ENCODE measurements at places on chromosomes 12 and 14.

DNA sequence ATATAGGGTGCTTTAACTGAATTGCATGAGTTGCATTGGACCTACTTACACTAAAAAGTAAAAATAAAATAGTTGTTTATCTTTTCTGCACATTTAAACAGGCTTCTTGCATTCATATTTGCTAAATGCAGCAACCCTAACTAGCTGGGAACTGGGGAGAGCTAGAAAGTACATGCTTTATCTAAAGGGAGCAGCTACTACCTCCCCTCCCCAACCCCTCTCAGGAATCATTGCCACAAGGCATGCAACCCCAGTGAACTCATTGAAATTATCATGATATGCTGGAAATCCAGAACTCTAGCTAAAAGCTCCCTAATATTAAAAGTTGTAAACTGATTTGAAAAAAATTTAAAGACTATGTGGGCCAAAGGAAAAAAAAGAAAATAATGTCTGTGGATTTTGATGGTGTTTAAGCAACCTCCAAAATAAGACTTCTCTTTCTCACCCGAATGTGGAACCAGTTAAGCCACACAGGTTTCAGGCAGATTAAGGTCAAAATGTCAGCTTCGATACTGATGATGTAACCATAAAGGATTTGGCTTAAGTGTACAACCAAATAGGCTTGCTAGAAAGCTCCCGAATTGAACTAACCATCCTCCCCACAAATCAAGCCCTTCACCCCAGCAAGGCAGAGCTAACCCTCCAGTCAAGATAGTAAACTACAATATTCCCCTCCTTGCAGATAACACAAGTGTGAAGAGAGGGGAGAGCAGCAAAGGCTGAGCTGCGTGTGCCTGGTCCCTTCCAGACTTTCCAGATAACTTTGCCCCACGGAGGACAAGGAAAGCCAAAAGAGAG is 13.8 kb upstream of the POC1B start:
- DNase-seq, result no peak

GRCh38 chr14:91058042-91058581 is 2.3 kb downstream of the RPS6KA5 start:
- no peak for DNase-seq

DNA sequence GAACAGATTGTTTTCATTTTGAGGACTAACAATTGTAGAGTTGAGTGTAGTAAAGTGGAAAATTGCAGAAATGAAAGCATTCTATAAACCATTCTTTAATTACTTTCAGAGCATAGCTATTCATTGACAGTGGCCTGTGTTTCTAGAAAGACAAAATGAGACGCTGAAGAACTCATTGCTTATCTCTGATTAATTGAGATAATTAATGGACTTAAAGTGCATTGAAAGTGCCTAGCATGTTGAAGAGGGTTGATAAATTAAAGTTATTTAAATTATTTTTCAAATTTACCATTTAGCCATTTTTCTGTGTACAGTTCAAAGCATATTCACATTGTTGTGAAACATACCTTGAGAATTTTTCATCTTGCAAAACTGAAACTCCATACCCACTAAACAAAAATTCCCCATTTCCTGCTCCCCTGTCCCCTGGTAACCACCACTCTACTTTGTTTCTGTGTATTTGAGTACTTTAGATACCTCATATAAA is 57.4 kb downstream of the DAAM1 start:
- no peak for DNase-seq

DNA sequence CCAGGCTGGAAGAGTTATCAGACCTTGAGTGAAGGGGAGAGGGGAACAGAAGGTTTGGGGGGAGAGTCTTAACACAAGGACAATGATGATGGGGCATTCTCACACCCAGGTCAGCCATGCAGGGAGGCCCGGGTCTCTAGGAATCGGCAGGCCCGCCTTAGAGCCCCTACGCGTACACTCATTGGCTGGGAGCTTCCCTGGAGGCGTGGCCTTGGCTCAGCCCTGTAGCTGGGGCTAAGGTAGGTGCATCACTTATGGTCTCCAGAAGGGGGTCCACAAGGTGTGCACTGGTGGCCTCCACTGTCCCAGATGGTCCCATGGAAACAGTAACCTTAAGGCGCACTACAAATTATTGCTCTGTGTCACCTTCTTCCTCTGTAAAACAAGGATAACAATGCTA is 660.1 kb downstream of the MED13L start:
- DNase-seq, result no peak

- DNase-seq, result no peak
These were observed 54.0 kb downstream of the MIPOL1 start for GRCh38 chr14:37251775-37252174.

DNA sequence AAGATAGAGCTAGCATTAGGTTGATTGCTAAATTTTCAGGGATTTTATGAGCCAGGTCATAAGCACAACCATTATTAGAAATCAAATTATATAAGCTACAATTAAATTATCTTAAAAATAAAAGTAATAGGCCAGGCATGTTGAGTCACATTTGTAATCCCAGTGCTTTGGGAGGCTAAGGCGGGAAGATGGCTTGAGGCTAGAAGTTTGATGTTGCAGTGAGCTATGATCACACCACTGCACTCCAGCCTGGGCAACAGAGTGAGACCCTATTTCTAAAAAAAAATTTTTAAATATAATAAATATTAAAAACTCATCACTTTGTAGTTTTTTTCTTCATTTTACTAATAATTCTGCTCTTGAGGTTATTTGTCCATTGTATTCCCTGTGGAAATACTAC is 1.9 kb upstream of the LIMA1 start:
- DNase-seq, result no peak

GRCh38 chr14:73239393-73240241 is 2.3 kb downstream of the PAPLN start:
- DNase-seq, result no peak

DNA sequence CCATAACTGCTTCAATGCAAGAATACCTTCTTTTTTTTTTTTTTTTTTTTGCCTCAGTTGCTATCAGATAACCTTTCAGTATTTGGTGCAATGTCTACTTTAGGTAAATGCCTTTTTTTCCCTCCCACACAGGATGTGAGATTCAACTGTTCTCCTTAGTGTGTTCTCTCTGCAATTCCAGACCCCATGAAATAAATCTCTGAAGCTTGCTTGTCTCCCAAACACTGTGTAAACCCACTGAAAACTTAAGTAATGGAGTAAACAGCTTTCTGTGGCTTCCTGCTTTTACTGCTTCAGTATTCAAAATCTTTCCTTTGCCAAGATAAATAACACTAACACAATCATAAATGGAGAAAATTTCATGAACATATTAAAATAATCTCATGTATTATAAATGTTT is 55.8 kb upstream of the CLEC14A start:
- no peak for DNase-seq

- no peak for DNase-seq
These were observed 36.3 kb downstream of the RPS29 start for GRCh38 chr14:49549881-49550280.

- DNase-seq, result no peak
These were observed 126.9 kb upstream of the KRAS start for GRCh38 chr12:25377469-25378177.

DNA sequence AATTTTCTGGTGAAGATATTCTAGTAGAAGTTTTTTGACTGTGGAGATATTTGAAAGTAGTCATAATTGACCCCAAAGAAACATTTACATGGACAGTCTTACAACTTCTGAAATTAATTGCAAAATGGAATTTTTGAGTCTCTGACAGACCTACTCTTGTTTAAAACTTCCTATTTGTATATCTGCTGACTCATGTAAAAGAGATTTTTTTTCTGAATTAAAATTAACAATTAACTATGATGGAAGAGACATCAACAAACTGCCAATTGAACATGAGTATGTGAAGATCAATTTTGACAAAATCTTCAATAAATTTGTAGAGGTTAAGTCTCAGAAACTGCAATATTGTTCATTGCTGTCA is 108.5 kb upstream of the MAX start:
- no peak for DNase-seq

DNA sequence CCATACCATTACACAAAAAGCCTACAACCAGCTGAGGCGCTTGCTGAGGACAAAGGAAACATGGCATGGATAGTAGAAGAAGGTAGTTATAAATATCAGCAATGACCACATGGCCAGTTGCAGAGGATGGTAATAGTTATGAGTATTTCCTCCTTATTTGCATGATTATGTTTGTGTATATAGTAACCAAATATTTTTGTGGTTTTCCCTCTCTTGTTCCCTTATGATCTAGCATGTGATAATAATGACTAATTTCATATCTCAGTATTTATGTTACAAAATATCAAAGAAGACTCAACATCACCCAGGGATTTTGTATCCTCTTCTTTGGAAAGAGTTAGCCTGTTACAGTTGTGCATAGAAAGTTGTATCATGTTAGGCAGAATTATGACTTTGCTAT is 13.5 kb upstream of the CATSPERB start:
- no peak for DNase-seq

- no peak for DNase-seq
These were observed 7.8 kb downstream of the PPP2R3C start for GRCh38 chr14:35114036-35114435.

- DNase-seq, result no peak
These were observed 123.5 kb upstream of the NOS1 start for GRCh38 chr12:117484901-117485300.

DNA sequence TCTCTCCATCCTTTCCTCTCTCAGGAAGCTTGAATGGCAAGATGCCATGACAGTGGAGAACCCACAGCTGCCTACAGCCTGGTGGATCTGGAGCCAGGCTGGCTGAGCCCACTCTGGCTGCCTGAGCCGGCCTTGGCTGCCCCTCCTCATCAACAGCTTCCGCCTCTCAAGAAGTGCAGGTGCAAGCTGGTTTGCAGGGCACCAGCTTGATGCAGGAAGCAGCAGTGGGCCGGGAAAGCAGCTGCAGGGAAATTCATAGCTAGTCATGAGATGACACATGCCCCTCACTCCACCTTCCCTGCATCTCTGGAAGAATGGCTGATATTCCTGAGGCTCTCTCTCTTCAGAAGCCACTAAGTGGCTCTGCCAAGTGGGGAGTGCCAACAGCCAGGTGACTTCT is 289.1 kb downstream of the RPS29 start:
- DNase-seq, result no peak

DNA sequence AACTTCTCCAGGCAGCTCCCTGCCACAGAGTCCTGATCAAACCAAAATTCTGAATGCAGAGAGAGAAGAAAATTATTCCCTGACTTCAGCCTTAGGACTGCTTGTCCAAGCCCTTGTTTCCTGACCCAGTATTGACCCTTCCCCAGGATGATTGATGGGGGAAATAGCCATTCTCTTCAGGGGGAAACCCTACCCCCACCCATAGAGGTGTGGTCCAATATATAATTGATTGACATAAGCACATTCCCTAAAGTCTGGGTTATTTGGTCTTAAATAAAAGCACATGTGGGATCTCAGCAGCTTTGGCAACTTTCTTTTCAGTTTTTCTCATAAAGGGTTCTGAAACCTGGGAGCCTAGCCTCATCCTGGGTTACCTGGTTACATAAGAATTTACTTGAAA is 201.2 kb upstream of the DDHD1 start:
- DNase-seq, result no peak

- no peak for DNase-seq
These were observed 24.7 kb downstream of the RPL10L start for GRCh38 chr14:46626876-46627275.

DNA sequence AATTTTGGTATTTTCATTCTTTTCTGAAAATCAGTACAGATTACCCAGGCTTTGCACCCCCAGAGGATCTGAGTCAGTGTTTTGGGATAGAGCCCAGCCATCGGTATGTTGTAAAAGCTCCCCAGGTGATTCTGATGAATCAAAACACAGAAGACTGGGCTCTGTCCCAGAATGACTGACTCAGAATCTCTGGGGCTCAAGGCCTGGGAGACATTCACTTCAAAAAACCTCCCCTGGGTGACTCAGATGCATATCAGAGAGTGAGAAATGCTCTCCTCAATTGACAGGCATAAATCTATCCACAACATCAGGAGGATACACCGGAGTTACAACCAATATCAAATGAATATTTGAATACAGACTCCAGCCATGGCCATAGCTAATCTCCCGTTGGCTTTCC is 32.6 kb downstream of the SLC35F4 start:
- no peak for DNase-seq

DNA sequence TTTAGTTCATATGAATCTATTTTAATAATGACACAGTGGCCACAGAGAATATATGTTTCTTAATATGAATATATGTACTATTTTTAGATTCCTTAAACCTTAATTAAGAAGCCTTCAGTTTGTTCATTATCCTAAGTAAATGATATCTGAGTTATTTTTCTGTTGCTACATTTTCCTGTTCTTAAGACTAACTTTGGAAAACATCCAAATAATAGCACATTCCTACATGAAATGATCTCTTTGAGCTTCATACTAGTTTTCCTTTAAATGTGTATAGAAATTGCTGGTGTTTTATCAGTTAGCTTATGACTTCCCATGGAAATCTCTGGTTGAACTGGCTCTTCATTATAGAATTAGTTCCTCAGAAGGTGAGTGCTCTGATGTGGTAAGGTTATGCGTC is 72.1 kb downstream of the POLR3B start:
- DNase-seq, result no peak

GRCh38 chr12:90262251-90262650 is 553.6 kb upstream of the ATP2B1 start:
- no peak for DNase-seq

DNA sequence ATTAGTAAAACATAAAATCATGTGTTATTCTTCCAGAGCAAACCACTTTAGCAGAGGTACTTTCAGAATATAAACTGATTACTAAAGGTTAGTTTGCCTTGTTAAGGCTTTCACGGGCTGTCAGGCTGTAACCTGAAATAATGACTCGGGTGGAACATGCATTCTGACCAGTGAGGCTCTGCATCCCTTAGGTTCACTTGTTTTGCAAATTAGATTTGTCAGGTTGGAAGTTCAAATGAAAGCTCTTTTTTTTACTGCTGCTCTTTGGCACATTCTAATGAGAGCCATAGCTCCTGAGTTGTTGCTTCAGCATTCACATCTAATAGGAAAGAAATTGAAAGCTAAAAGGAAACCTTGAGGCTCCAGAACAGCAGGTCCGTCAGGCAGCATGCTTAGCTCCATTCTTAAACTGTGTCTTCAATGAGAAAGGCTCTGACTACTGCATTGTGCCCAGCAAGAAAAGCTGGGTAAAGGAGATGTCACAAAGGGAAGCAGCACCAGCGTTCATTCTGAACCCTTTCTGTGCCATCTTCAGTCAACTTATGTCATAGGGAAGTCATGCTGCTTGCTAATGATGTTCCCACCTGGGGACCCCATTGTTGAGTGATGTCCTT is 445.5 kb upstream of the FBXO33 start:
- DNase-seq, result no peak

- no peak for DNase-seq
These were observed 33.6 kb upstream of the BDKRB2 start for GRCh38 chr14:96170961-96171592.

- DNase-seq, result no peak
These were observed 95.4 kb upstream of the SLC38A4 start for GRCh38 chr12:46921048-46921763.

Measured in cortex of kidney (tissue), 1 donor.